Mesenteric fat pad (tissue), 1 donor: ENCODE measurements at places on chromosomes 5 and 9. TPM values are rescaled to one million over a fixed set of nuclear protein-coding genes. Genes with fewer than 3 reads are reported as not detected.

DNA sequence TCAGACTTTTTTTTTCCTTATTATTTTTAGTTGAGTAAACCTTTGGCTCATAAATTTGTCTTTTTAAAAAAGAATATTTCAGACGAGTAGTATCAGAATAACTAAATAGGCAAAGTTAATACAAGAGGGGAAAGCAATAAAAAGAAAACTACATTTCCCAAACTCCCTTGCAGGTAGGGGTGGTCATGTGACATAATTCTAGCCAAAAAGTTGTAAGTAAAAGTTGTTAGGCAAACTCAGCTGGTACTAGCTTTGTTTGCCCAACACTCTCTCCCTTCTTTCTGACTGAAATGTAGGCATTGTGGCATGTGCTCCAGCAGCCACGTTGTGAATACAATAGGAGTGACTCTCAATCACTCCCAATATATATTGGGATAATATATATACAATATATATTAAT is 20.9 kb downstream of the GIN1 start:
- DNase-seq = no peak

- no peak for DNase-seq
Observed at GRCh38 chr5:109575506-109575905, 114.2 kb upstream of the MAN2A1 start.

DNA sequence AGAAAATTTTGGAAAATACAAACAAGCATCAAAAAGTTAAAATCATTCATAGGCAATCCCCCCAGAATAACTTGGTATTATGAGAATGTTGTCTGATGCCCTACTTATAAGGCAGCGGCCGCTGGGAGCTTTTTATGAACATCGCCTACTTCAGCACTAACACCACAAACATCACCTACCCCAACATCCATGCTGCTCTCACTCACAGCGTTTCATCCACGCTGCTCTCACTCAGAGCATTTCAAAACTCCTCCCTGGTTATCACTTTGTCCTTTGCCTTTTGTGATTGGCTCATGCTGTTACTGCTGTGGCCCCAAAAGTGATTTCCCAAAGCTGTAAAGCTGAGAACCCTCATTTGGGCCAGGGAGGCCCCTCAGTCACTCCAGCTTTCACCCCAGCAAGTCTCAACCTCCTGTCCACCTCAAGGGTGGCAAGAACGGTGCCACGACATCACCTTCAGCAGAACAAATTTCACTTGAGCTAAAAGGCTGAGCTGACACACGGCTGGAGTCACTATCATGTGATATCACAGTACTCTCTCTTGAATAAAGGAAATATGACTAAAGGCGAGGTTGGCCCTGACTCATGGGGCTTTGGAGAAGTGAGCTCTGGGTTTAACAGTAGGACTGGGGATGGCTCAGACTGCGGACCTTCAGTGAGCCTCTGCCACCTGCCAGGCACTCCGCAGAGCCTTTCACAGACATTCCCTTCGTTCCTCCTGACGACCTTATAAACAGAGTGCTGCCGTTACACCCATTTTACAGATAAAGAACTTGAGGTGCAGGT is 25.2 kb downstream of the SHC3 start:
- DNase-seq = no peak

DNA sequence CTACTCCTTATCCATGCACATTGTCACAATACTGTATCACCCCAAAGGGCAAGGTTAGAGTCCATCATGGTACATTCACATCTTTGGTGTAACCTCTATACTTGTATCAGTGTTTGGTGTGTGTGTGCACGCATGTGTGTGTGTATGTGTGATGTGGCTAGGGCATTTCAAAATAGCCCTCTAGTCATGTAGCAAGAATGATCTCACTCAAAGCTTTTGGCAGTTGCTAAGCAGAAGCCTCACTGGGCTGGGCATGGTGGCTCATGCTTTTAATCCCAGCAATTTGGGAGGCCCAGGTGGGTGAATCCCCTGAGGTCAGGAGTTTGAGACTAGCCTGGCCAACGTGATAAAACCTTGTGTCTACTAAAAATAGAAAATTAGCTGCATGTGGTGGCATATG is 245.3 kb downstream of the ADGRV1 start:
- no peak for DNase-seq

- DNase-seq = no peak
Observed at GRCh38 chr9:120438111-120438510, 141.9 kb downstream of the CDK5RAP2 start.

The AK1 gene
- total RNA-seq = 68.3 TPM
